ENCODE measurements at places on chromosomes 16 and 17.

GRCh38 chr17:75439287-75439686 lies 17.1 kb upstream of the TMEM94 start:
- H3K4me1 ChIP-seq: peaks cover 3% of the 10 kb centered on the region
- H3K36me3 ChIP-seq: no peaks in the 10 kb centered on the region
- no peaks in the 10 kb centered on the region for H3K27me3 ChIP-seq
- H3K27ac ChIP-seq: no peak overlapping the region
- no peak for DNase-seq

- no peaks in the 10 kb centered on the region for H3K4me1 ChIP-seq
- no peak overlapping the region for H3K4me3 ChIP-seq
- no peak overlapping the region for H3K27ac ChIP-seq
- no peak for DNase-seq
- H3K36me3 ChIP-seq: no peaks in the 10 kb centered on the region
- no peaks in the 10 kb centered on the region for H3K27me3 ChIP-seq
Observed at GRCh38 chr17:42642336-42642735, 16.7 kb upstream of the TUBG2 start.

DNA sequence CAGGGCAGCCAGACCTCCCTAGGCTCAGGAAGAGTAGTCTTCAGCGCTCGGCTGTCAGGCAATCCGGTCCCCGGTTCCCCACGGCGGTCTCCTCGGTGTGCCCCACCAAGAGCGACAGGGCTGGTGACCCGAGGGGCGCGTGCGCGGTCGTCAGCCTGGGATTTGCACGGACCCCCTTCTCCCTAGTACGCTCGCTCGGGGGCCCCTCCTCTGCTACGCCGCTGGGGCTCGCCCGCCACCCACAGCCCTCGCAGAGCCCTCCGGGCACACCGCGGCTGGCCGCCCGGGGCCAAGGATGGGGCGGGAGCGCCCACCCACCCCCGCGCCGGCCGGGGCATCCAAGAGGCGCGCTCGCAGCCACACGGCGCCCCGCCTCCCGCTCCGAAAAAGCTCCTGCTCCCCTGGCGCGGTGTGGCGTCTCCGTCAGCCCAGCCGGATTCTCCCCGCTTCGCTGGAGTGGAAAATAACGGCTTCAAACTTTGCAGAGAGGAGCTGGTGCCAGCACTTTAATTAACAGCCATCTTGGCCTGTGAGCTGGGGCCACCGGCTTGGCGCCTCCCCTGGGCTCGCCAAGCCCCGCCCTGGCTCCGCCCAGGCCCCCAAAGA lies 2.1 kb upstream of the C1QL1 start:
- peaks cover 60% of the 10 kb centered on the region for H3K27me3 ChIP-seq
- no peaks in the 10 kb centered on the region for H3K36me3 ChIP-seq
- peak overlapping the region; percentile 28 for H3K4me3 ChIP-seq
- DNase-seq: no peak

GRCh38 chr17:66255527-66255971 lies 26.3 kb upstream of the APOH start:
- H3K36me3 ChIP-seq: no peaks in the 10 kb centered on the region
- H3K4me1 ChIP-seq: no peaks in the 10 kb centered on the region
- H3K27me3 ChIP-seq: no peaks in the 10 kb centered on the region
- no peak overlapping the region for H3K4me3 ChIP-seq
- no peak overlapping the region for H3K27ac ChIP-seq

DNA sequence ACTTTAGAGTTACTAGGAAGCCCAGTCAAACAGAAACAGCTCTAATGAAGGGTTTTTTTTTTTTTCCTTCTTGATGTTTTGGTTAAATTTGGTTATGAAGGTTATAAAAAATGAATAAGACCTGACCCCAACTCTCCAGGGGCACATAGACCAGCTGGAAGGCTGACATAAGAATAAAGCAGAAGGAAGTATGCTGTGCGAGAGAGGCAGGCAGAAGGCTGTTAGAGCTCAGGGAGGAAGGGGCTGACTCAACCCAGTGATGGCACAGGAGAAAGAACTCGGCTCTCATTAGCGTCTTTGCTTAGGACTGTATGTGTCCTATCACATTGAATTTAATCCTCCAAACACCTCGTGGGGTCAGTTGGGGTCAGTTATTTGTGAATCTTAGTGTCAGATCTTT lies 474.6 kb downstream of the PMP22 start:
- H3K27ac ChIP-seq: no peak overlapping the region
- H3K4me1 ChIP-seq: no peaks in the 10 kb centered on the region
- no peaks in the 10 kb centered on the region for H3K36me3 ChIP-seq
